ENCODE measurements at places on chromosomes 13 and 19. TPM values are rescaled to one million over a fixed set of nuclear protein-coding genes. Genes with fewer than 3 reads are reported as not detected.

ZNF805 gene
- total RNA-seq: 33.1 TPM

NCR1 gene
- total RNA-seq: not detected

DNA sequence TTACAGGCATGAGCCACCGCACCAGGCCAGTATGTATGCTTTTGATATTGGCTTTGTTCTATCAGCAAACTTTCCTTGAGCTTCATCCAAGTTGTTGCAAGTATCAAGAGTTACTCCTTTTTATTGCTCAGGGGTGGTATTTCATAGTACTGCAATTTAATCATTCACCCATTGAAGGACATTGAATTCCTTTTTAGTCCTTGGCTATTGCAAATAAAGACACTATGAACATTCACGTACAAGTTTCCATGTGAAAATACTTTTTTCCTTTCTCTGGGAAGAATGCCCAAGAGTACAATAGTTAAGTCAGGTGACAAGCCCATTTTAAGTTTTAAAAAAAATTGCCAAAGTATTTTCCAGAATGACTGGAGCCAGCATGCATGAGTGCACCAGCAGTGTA is 20.4 kb downstream of the CEACAM3 start:
- no peaks in the 10 kb centered on the region for H3K27me3 ChIP-seq
- no peaks in the 10 kb centered on the region for H3K36me3 ChIP-seq
- no peak overlapping the region for H3K4me3 ChIP-seq

GRCh38 chr13:60620611-60621395 is 223.8 kb downstream of the TDRD3 start:
- no peaks in the 10 kb centered on the region for H3K4me1 ChIP-seq
- no peak overlapping the region for H3K4me3 ChIP-seq
- H3K27me3 ChIP-seq: no peaks in the 10 kb centered on the region
- no peaks in the 10 kb centered on the region for H3K36me3 ChIP-seq

DNA sequence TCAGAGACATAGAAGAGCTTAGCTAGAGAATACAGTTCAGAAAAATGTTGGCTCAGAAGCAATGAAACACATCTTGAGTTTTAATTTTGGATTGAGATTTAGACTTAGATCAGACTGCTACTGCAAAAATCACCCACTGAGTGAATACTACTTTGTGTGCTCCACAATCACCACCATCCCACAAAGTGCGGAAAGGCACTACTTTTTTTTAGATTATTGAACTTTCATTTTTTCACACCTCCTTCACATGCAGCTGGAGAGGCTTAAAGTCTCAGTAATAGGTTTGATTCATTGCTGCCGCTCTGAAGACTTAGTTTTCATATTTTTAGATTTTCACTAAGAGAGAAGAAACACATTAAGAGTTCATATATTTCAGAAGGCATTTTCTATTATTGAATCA is 289.9 kb upstream of the PRR20A start:
- H3K4me1 ChIP-seq: no peaks in the 10 kb centered on the region
- H3K27me3 ChIP-seq: no peaks in the 10 kb centered on the region
- H3K27ac ChIP-seq: no peak overlapping the region
- no peaks in the 10 kb centered on the region for H3K36me3 ChIP-seq
- H3K4me3 ChIP-seq: no peak overlapping the region
- no peak for DNase-seq

Data from CD4-positive, alpha-beta T cell (primary cell).